ENCODE measurements at places on chromosomes 16 and 17.
A peak's percentile ranks its signal among the peaks of the same experiment; 100 is the strongest.

DNA sequence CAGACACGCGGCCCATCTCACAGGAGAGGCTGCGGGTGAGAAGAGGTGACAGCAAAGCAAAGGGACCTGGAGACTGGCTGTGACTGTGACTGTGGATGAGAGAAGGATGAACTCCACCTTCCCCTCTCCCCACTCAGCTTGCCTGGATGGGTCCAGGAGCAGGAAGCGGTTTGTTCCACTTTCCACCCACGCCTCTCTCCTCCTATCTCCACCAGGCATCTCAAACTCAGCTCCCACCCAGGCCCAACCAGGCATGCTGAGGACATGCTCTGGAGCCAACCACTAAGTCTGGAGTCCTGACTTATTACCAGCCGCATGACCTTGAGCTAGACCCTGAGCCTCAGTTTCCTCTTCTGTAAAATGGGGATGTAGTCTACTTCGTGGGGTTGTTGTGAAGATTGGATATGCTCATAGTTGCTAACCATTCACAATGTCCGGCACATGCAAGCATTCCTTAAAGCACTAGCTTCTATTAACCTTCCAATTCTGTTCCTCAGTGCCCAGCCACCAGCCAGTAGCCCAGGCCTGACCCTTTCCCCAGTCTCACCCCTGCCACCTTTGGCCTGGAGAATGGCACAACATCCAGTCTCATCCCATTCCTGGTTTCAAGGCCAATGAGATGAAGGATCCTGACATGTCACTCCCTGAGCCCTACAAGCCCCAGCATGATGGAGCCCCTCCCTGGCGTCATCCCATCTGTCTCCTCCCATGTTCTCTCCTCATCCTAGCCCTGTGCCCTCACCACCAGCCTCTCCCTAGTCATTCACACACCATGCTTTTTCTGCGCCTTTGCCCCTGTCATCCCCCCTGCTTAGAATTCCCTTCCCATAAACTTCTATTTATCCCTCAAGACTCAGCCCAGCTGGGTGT is 2.3 kb downstream of the GAS2L2 start:
- H3K27ac ChIP-seq: no peak overlapping the region
- H3K4me3 ChIP-seq: 0 out of 2 replicates have a peak overlapping the region, but pooled peaks have one; percentile 48
- no peaks in the 10 kb centered on the region for H3K4me1 ChIP-seq
- H3K27me3 ChIP-seq: peaks cover 7% of the 10 kb centered on the region

- H3K27me3 ChIP-seq: no peaks in the 10 kb centered on the region
- H3K27ac ChIP-seq: no peak overlapping the region
- no peaks in the 10 kb centered on the region for H3K4me1 ChIP-seq
- DNase-seq: no peak
Observed at GRCh38 chr17:1221209-1221608, 41.4 kb upstream of the ABR start.

DNA sequence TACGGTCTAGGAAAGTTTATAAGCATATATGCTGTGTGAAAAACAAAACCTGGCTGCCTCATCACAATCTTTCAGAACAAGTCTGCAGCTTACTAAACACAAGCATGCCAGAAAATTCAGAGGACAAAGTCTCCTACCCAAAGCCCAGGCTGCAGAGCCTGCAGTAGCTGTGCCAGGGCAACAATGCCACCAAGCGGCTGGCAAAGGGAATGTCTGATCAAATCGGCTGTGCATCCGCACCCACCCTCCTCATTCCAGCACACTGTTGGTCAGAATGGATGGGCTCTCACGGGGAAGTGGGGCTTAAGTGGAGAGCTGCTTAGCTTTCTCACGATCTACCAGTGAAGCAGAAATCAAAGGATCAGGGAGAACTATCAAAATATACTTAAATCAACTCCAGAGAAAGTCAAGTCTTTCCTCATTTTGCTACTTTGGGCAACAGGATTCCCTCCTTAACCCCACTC is 73.5 kb downstream of the CYTH1 start:
- peak; percentile 83 for DNase-seq
- no peaks in the 10 kb centered on the region for H3K27me3 ChIP-seq
- no peak overlapping the region for H3K27ac ChIP-seq
- no peaks in the 10 kb centered on the region for H3K36me3 ChIP-seq

- peak; percentile 98 for DNase-seq
- no peaks in the 10 kb centered on the region for H3K4me1 ChIP-seq
- H3K4me3 ChIP-seq: peak overlapping the region; percentile 68
- no peaks in the 10 kb centered on the region for H3K27me3 ChIP-seq
- no peaks in the 10 kb centered on the region for H3K36me3 ChIP-seq
Observed at GRCh38 chr17:19744922-19745757, 3.0 kb downstream of the ALDH3A1 start.

- DNase-seq: no peak
- no peak overlapping the region for H3K4me3 ChIP-seq
- H3K4me1 ChIP-seq: no peaks in the 10 kb centered on the region
- no peaks in the 10 kb centered on the region for H3K27me3 ChIP-seq
Observed at GRCh38 chr17:1159431-1160180, 20.2 kb downstream of the ABR start.

All from H9 (cell line).